ENCODE measurements at places on chromosomes 1 and 21.

DNA sequence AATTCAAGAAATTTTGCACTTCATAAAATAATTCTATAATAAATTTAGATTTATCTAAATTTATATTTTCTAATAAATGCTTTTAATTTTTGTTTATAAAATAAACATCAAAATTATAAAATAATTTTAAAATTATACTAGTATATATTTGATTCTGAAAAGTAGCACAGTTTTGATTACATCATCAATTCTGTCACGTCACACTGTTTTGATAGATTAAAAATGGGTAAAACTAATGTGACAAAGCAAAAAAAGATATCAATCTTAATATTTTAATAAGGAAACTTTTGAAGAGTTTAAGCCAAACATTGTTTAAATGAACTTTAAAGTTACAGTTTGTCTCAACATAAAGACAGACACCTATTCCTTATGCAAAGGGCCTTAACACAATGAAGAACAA lies 1001.8 kb downstream of the KCNT2 start:
- DNase-seq = no peak

GRCh38 chr1:152871731-152872126 lies 6.4 kb upstream of the SMCP start:
- DNase-seq = no peak

DNA sequence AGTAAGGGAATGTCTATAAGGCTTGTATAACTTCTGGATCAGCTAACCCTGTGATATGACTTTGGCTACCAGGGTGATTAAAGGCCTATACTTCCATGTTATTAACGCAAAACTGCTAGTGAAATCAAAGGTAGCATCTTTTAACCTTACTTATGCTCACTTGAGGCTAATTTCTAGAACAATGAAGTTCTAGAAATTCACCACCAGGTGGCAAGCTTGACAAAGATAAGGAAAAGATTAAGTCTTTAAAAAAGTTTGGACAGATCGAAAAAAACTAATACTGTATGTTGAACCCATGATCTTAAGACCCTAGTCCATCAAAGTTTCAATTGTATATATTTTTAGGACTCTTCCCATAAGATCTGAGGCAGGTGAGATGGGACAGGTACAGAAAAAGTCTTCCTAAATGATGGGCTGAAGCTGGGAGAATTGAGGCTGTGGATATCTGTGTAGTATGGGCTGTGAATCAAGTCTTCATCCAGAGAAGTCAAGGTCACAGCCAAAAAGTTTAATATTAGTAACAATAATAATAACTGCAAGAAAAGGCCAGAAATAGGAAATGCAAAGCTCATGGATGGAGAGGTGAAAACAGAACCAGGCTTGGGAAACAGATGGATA lies 18.8 kb downstream of the KYAT3 start:
- DNase-seq = no peak

DNA sequence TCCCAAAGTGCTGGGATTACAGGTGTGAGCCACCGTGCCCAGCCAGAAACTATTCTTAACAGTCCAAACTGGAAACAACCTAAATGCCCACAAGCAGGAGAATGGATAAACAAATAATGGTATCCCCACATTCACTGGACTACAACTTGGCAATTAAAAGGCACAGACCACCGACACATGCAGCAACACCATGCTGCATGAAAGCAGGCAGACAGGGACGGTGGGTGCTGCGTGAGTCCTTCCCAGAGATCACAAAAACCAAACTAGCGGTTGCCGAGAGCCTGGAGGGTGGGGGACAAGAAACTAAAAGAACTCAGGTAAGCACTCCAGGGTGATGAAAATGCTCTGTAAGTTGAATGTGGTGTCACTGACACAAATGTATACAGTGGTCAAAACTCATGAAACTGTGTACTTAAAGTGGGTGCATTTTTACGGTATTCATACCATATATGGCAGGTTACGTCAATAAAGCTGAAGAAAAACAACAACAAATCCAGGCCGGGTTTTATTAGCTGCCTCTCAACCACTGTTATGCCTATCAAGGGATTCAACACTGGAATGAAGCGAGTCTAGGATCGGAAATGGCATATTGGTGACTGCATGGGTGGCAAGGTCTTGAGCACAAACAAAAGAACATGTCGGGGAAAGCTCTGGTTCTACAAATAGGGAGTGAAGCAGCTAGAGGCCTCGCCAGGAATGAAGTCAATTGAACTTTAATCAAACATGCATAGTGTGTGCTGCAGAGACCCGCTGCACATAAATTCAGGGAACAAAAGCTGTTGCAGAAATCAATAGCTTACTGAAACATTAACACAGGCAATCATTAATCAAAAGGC lies 52.4 kb downstream of the SLC45A1 start:
- DNase-seq = no peak

GRCh38 chr1:9244501-9245229 lies 10.1 kb downstream of the H6PD start:
- no peak for DNase-seq

DNA sequence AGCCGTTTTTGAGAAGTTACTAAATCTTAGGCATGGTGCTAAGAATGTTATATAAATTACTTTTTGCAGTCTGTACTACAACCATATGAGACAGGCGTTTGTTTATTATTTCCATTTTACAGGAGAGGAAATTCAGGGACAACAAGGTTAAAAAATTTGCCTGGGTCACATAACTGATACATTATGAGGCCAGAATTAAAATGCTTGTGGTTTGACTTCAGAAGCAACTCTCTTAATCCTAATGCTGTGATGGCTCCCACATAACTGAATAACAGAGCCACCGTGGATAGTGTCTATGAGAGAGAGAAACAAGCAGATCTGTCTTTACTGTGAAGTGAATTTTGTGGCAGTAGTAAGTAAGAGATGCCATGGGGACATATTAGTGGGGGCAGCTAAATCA lies 184.9 kb downstream of the NCAM2 start:
- DNase-seq = no peak

DNA sequence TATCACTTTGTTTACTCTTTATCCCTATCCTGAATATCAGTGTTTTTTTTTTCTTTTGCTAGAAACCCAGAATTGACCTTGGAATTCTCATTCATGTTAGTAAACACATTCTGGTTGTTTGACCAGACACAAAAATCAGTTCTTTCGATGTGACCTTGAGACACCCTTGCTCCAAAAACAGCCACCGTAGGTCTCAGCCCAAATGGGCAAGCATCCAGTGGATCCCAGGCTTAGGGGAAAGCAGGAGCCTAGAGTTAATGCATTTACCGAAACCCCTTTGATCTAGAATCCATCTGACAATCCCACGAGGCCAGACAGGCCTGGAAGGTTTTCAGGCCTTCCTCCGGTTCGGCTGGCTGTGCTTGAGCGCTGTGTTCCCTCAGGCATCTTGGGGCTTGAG lies 47.6 kb downstream of the IRF2BP2 start:
- no peak for DNase-seq
